Activated CD4-positive, CD25-positive, alpha-beta regulatory T cell treated with anti-CD3 and anti-CD28 coated beads, Interleukin-2, amount 50 U/mL, for 16 hours (primary cell): ENCODE measurements at places on chromosomes 6 and 20.

DNA sequence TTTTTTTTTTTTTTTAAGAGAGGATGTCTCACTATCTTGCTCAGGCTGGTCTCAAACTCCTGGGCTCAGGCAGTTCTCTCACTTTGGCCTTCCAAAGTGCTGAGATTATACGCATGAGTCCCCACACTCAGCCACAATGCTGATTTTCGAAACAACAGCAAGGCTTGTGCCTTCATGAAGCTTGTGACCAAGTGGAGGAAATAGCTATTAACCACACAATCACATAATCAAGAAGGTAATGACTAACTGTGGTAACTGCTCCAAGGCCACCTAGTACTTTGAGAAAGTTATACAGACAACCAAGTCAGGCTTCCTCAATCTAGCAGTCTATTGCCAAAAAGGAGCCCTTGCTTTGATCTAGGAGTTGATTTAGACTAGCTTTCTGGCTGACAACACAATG lies 46.3 kb downstream of the SOD2 start:
- no peak for DNase-seq

DNA sequence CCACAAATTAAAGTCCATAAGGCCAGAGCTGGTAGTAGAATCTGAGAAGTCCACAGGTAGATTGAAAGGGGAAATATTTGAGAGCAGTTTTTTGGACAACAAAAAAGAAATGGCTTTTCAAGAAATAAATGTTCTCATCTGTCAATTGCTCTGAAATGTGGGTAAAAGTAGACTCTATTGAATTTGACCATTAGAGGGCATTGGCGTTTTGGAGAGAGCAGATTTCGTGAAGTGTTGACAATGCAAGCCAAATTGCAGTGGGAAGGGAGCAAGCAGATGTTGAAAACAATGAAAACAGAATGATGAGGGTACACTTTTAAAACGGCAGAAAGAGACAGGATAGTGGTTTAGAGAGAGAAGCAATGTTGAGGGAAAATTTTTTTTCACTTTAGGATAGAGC lies 149.1 kb upstream of the FAM83B start:
- no peak for DNase-seq

- DNase-seq = no peak
These were observed 336.2 kb downstream of the FOXA2 start for GRCh38 chr20:22248051-22248667.

- DNase-seq = no peak
These were observed 20.5 kb downstream of the BPIFB4 start for GRCh38 chr20:33099843-33100538.
